ENCODE measurements at places on chromosomes 11 and 22.

DNA sequence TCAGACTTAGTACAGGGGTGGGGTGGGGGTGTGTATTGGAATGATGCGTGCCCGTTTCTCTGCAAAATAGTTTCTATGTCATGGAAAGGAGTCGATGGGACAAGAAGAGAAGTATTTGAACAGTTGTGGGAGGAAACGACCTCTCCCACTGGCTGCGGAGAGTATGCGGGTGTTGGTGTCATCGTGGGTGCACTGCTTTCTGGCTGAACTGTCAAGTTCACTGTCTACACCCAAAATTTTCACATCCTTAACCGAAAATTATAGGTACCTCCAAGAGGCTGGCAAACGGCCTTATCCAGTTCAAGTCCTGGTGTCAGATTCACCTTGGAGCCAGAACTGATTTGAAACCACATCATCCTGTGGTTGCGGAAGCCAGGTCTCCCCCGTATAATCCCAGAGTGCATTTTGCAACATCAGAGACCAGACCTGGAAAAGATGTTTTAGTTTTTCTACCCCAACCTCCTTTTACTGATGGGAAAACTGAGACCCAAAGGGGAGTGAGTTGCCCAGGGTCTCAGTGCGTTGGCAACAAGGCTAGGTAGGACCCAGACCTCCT lies 497 bp upstream of the SSRP1 start:
- DNase-seq: no peak

DNA sequence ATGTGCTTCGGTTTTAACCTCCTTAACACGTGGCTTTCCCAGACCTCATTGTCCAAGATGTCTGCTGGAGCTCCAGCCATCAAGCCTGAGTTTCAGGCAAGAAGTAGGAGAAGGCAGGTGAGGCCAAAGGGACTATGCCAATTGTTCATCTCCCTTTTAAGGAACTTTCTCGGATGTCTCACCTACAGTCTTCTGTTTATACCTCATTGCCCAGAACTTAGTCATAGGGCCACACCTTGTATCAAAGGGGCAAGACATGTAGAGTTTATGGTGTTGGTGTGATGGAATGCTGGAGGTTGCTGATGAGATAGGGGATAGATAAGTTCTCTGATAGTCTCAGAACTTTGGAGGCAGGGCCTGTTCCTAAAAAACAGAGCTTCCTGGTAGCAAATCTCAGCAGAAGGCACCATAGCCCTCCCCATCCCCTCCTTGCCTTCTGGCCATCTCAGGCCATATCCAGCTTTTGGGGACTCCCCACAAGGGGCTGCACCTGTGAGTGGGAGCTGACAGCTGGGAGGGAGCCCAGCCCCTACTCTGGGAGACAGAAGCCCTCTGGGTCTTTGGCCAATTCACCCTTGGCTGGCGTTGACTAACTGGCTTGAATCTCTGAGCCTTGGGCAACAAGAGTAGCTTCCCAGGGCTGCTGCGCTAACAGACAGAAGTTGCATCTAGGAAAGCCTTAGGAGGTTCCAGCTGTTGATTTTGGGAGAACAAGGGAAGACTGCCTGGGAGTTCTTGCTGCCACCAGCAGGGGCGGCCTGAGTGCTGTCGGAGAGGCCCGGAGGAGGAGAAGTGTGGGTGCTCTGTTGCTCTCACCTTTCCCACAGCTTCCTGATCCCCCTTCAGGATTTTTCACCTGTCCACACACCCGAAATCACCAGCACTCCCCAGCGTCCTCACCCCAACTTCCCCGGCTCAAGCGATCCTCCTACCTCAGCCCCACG lies 149.8 kb upstream of the THY1 start:
- no peak for DNase-seq

GRCh38 chr11:115080923-115081680 lies 402.8 kb downstream of the NXPE2 start:
- no peak for DNase-seq

GRCh38 chr11:61830237-61831105 lies 2.4 kb downstream of the FADS2 start:
- DNase-seq: peak; percentile 72

GRCh38 chr11:34749666-34750659 lies 129.1 kb downstream of the EHF start:
- DNase-seq: peak; percentile 54

DNA sequence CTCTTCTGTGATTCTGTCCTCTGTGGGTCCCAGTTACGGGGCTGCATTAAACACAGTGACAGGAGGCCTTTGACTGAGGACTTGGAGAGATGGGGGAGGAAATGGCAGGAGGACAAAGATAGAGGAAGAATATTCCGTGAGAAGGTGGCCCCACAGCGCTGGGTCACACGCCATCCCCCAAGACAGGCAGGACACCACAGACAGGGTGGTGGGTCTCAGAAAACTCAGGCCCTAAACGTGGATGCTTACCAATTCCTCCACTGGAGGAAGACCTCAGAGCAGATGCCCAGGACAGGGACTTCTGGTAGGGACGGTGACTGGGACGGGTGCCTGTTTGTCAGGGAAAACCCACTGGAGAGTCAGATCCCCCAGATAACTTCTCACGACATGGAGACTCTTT lies 34.0 kb downstream of the IGLL5 start:
- no peak for DNase-seq

- peak; percentile 72 for DNase-seq
Observed at GRCh38 chr11:122175306-122175705, 59.3 kb upstream of the BLID start.

DNA sequence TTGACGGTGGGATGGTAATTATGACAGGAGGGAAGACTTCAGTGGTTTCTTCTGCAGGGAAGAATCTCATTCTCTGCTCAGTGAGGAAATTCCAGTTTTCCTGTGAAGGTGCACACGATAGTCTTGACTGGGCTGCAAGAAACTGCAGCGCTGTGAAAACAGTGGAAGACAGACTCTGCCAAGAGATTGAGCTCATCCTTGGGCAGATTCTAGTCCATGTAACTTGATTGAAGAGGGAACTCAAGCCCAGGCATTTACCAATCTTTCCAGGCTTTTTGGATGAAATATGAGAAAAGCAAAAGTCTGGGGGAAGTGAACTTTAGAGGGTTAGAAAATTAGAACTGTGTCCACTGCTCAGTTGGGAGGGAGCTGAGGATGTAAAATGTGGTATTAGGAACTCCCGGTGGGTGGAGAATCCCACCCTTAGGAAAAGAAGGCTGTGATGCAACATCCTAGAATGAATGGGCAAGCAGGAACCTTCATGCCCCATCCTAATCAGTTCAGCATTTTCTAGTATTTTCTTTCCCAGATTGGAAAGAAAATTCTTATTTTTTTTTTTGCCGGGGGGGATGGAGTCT lies 212.6 kb downstream of the DBX1 start:
- no peak for DNase-seq

DNA sequence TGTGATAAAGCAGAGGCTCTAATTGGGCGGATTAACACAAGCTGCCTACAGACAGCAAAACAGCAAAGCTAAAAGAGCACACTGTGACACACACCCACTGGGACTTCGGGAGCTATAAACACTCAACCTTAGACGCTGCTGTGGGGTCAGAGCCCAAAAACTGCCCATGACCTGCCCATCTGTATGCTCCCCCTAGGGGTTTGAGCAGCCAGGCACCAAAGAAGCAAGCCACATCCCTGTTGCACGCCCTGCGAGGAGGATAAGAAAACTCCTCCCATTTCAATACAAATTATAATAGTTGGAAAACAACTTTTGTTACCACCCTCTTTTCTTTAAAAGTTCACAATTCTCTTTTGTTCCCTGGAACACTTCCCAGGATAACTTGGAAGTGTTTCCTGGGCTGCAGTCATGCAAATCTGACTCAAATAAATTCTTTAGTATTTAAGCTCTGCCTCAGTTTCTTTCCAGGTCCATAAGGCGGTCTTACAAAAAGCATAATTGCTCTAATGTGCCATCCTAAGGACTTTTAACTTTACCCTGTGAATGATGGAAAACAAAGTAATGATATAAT lies 86.4 kb downstream of the DLG2 start:
- no peak for DNase-seq

GRCh38 chr22:40425082-40425481 lies 54.7 kb downstream of the SGSM3 start:
- no peak for DNase-seq

- peak; percentile 74 for DNase-seq
Observed at GRCh38 chr11:78564490-78565467, 9.9 kb downstream of the NARS2 start.

- no peak for DNase-seq
Observed at GRCh38 chr11:68941324-68942094, 37.8 kb downstream of the IGHMBP2 start.

DNA sequence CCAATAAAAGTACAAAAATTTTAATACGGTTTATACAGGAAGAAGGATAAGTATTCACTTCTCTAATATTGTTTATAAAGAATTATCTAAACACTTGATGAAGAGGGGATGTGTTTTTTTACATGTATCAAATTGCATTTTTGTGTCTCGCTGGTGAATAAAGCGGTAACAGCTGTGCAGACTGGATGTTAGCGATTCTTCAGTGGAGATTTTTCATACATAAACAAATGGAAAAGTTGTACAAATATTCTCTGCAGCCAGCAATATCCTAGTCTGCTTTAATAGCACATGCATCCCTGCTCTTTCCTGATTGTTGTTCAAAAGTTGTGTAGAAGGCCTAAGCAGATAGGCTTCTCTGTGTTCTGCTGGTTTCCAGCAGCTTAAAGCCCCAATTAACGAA lies 369.3 kb downstream of the SOX6 start:
- no peak for DNase-seq

- DNase-seq: no peak
Observed at GRCh38 chr11:2853997-2854560, 31.5 kb downstream of the CDKN1C start.

- no peak for DNase-seq
Observed at GRCh38 chr22:49066619-49067018, 761.1 kb downstream of the BRD1 start.

- no peak for DNase-seq
Observed at GRCh38 chr11:1392111-1392510, 2.4 kb downstream of the BRSK2 start.

DNA sequence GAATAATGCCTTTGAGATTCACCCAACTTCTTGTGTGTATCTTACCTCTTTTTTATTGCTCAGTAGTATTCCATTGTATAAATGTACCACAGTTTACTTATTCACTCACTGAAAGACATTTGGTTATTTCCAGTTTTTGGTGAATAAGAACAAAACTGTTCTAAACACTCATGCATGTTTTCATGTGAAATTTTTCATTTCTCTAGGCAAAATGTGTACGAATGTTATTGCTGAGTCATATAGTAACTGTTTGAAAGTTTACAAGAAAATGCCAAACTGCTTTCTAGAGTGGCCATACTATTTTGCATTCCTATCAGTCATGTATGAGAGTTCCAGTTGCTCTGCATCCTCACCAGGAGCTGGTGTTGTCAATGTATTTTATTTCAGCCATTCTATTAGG lies 8.8 kb upstream of the EMSY start:
- DNase-seq: peak; percentile 9

DNA sequence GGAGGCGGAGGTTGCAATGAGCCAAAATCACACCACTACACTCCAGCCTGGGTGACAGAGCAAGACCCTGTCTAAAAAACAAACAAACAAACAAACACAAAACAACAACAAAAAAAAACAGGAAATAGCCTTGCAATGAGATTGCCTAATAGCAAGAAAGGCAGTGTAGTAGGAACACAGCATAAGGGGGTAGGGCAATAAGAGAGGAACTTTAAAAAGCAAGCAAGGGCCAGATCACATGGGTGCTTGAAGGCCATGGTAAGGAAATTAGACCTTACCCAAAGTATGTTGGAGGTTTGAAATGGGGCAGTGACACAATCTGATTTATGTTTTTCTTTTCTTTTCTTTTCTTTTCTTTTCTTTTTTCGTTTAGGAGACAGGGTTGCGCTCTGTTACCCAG lies 34.7 kb upstream of the NRIP3 start:
- DNase-seq: no peak

- DNase-seq: peak; percentile 40
Observed at GRCh38 chr11:64743591-64744543, at the start of gene RASGRP2. Gene RASGRP2 (minus strand): TSS chr11:64744142. CDS start chr11:64742866, 1,276 bp downstream.

- DNase-seq: peak; percentile 78
Observed at GRCh38 chr22:44574057-44574639, 76.1 kb upstream of the RTL6 start.

- no peak for DNase-seq
Observed at GRCh38 chr11:73383249-73384124, 7.3 kb downstream of the RELT start.

GRCh38 chr22:38872831-38873248 lies 824 bp upstream of the CBX6 start:
- peak; percentile 45 for DNase-seq

DNA sequence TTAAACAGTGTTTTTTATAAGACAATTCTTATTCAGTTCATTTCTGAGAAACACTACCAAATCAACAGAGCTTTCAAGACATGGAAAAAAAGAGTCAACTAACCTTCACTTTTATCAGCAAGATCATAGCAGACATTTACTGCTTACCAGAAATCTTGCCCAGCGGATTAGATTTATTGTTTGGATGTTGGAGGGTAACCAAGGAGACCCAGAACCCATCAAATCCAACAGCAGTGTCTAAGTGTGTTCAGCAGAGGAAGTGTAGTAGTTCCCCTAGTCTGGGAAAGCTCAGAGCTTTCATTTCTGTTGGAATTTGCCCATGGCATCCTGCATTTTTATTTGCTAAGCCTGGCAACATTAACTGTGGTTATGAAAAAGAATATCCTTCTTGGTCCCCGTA lies 2.4 kb upstream of the PGM2L1 start:
- peak; percentile 40 for DNase-seq

DNA sequence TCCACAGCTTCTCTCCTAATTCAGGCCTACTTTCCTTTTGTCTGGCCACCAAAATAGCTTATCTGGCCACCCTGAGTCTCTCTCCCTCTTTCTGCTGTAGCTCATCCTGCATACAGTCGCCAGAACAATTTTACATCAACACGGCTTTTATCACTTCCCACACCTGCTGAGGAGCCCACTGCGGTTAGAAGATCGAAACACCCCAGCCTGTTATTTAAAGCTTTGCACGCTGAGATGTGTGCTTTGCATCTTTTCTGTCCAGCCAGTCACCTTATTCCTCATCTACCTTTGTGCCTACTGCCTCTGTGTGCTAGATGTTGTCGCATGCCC lies 96.0 kb downstream of the COMMD9 start:
- no peak for DNase-seq

DNA sequence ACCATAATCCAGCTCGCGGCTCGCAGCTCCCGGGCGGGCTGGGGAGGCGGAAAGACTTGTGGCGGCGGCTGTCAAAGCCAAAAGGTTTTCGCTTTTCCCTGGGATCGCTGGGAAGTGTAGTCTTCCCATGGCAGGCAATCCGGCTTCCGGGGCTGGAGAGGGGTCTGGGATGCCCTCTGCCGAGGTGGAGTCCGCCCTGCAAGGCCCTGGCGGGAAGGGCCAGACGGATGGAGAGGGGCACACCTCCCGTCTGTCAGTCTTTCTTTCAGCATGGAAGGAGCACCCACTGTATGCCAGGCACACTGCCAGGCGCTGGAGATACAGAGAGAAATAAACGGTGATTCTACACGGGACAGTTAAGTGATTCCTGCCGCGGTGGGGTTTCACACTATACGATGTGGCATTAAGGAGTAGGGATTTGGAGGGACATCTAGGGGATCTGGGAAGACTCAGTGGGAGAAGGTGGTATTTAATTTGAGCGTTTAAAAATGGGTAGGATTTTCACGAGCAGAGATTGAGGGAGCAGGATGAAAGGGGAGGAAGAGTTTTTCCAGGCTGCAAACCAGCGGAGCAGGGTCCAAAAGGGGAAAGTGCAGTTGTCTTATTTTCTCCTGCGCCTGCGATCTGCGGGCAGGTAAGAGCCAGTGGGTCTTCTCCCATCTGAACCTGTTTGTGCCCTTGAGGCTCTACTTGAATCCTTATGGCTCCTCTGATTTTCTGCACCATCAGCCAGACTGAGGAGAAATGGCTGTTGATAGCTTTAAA lies at the start of gene BACE1:
BACE1 (minus strand) TSS at position 60 of the 765 bp plus-strand sequence. CDS start 461 bp downstream, outside the sequence.
- peak; percentile 90 for DNase-seq
